HCT116 (cell line): ENCODE measurements at places on chromosomes 2 and 18.

DNA sequence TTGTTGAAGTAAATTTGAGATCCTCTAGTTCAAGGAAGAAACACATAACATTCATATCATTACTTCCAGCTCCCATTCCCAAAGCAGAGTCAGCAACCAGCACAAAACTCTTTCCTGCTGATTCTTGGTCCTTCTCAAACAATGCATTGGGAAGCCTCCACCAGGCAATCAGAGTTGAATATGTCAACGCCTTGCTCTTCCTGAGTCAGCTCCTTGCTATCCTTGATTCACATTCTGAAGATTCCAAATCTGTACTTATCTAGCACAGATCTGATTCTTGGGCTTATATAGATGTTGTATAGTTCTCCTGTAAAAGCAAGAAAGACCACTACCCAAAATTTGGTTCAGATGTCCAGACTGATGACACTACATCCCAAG, 29.6 kb downstream of the CFAP210 start:
- no peak for DNase-seq

GRCh38 chr2:98935777-98936352, at the start of gene CRACDL:
Gene CRACDL (minus strand): TSS chr2:98936225. CDS start chr2:98846800, 89,425 bp downstream.
- no peak for DNase-seq

GRCh38 chr2:168200930-168201583, 46.3 kb downstream of the STK39 start:
- no peak for DNase-seq

DNA sequence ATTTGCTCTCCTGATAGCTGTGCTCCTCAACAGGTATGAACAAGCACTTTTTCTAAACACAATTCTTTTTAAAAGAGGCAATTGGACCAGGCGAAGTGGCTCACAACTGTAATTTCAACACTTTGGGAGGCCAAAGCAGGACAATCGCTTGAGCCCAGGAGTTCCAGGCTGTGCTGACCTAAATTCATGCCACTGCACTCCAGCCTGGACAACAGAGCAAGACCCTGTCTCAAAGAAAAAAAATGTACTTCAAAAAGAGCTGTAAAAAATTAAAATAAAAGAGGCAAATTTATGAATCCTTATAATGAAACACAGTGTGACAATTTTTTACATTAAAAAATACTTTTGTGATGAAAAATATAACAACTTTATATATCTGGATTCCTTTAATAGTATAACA, 1.8 kb upstream of the FAM124B start:
- no peak for DNase-seq

- DNase-seq: no peak
Observed at GRCh38 chr18:31583185-31583854, 8.4 kb upstream of the TTR start.

DNA sequence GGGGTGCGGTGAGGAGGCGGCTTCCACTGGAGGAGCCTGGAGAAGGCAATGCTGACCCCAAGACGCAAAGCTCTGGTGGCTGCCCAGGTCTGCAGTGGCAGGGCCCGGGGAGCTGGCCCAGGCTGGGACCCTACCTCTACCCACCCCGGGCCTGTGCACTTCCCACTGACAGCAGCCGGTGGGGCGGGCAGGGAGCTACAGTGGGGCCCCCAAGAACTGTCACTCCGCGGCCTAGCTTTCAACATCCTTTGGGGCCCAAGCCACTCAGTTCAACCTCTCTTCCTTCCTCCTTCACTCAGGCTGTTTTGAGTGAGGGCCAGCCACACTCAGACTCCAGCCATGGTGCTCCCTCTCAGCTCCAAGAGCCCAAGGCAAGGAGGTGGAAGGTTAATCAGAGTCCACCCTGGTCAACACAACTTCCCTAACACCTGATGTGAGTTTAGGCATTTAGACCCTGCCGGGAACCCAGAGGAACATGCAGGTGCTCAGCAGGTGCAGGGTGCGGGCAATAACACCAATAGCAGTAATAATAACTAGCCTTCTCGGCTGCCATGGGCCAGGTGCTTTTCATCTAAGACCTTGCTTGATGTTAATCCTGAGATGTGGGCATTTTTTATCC, 93.6 kb downstream of the ZFP36L2 start:
- DNase-seq: no peak

DNA sequence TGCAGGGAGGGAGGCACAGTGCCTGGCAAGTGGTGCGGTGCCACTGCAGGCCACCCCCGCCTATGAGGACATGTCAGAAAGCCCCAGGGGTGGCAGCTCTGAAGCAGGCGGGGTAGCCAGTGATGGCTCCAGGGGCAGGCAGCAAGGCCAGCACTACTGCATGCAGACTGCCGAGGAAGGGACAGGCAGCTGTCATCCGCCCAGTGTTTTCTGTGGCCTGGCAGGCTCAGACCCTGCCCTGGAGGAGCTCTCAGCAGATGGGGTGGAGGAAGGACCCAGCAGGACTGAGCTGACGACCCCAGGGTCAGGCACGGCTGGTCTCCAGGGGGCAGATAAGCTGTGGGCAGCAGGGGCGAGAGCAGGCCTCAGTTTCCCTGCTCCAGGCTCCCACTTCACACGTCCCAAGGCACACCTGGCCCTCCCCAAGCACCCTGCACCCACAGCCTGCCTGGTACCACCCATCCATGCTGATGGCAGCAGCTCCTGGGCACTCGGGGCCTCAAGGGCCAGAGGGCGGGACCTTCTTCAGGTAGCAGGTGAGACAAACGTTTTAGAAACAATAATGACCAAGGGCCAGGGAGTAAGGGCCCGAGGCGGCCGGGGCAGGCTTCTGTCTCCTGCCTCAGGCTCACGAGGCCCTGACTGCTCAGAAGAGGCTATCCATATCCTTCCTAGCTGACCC, 48.5 kb downstream of the HS6ST1 start:
- no peak for DNase-seq

DNA sequence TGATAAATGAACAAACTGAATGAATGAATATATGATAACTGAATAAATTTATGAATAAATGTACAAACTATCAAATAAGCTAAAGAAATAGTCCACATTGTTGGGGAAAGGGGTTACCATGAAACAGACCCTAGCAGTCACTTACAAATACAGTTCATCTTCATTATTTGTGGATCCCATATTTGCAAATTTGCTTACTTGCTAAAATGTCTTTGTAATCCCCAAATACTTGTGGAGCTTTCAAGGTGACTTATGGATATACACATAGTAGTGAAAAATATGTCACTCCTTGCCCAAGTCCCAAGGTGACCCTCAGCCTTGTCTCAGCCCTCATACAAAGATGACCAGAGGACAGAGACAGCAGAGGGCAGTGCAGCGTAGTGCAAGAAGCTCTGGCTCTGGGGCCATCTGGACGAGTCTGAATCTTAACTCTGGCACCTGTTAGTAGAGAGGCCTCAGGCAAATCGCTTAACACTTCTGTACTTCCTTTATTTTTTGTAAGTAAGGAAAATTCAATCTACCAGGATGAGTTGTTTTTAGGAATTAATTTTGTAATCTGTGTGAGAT, 3.1 kb downstream of the PAIP2B start:
- DNase-seq: peak; percentile 47

DNA sequence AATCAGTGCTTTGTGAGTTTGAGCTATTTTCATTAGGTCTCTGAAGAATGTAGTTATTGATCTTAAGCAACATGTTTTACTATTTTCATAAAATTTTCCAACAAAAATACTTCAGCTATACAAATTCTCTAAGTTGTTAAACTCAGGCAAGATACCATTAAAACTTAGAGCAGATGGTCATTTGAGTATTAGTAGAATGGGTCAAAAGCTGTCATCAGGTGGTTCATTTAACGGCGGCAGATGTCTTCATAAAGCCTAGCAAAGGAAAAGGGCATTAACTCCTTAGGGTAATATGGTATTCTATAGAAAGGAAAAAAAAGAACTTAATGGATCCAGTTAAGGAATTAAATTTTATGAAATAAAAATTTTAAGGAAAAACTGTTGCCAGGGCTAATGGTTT, 19.2 kb downstream of the MIB1 start:
- no peak for DNase-seq

GRCh38 chr18:22605736-22606135, 188.0 kb upstream of the CTAGE1 start:
- DNase-seq: no peak

- no peak for DNase-seq
Observed at GRCh38 chr18:79944746-79945117, 6.7 kb downstream of the SLC66A2 start.

GRCh38 chr2:112646102-112646719, 472 bp downstream of the SLC20A1 start:
- no peak for DNase-seq

DNA sequence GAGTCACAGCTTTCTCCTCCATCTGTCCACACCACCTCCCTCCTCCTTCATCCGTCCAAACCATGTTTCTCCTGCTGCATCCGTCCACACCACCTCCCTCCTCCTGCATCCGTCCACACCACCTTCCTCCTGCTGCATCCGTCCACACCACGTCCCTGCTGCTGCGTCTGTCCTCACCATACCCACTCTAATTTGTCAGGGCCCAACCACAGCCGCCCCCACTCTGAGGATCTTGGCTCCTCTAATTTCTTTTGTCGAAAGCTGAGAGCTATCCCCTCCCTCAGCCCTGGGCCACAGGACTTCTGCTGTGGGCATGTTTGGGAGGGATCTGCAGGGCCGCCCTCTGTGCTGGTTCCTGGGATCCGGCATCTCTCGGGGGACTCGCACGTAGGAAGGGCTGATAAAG, 67.4 kb downstream of the TPO start:
- no peak for DNase-seq

GRCh38 chr18:62413206-62413605, 88.1 kb downstream of the TNFRSF11A start:
- no peak for DNase-seq

DNA sequence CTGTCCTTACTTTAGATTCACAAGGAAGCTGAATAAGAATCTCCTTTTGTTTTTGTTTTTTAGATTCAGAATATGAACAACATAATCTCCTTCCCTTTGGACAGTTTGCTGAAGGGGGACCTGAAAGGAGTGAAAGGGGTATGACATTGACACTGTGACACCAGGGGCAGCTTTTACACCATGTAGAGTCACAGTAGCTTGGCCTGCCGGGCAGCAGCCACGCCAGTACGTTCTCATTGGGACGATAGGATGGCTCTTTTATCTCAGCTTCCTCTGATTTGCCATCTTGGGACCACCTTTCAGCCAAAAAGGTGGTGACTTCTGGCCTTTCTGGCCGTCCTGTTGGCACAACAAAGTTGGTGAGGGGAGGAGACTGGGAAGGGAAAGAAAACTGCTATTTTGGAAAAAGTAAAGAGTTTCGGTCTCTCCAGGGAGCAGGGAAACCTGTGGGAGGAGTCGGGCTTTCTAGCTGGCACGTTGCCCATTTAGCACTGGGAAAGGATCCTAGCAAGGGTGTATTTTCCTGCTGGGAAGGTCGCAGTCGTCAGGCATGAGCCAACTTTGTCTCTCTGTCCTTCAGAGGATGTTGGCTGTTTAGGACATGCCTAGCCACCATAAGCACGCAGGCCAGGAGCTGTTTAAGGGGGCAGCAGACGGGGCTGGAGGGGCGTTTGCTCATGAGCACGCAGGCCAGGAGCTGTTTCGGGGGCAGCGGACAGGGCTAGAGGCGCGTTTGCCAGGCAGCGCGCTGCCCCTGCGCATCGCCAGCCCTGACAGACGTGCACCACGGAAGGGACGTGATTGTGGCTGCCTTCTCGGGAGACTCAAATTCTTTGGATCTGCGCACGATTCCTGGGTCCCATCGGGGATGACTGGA, 104.6 kb downstream of the ITGB1BP1 start:
- DNase-seq: no peak

GRCh38 chr18:78129260-78129659, 850.4 kb upstream of the SALL3 start:
- no peak for DNase-seq

GRCh38 chr2:100237163-100237562, 85.1 kb downstream of the LONRF2 start:
- DNase-seq: no peak

- DNase-seq: no peak
Observed at GRCh38 chr2:117717072-117717471, 97.4 kb upstream of the DDX18 start.

DNA sequence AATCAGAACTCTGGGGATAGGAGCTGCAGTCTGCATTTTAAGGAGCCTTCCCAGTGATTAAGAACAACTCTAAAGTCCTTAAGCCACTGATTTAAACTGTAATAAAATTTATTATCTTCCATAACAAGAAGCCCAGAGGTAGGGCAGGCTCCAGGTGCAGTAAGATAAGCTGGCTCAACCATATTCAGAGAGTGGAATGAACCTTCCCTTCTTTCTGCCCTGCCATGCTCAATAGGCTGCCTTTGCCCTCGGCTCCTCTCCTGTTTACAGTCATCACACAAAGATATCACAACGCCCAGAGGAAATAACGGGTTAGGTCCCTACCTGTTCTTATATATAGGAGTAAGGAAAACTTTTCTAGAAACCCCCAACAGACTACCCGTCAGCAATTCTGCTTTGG, 90.5 kb upstream of the CDCA7 start:
- DNase-seq: no peak

GRCh38 chr2:39158351-39158750, 37.5 kb upstream of the SOS1 start:
- no peak for DNase-seq

- DNase-seq: no peak
Observed at GRCh38 chr2:121665504-121665903, 16.2 kb upstream of the CLASP1 start.

DNA sequence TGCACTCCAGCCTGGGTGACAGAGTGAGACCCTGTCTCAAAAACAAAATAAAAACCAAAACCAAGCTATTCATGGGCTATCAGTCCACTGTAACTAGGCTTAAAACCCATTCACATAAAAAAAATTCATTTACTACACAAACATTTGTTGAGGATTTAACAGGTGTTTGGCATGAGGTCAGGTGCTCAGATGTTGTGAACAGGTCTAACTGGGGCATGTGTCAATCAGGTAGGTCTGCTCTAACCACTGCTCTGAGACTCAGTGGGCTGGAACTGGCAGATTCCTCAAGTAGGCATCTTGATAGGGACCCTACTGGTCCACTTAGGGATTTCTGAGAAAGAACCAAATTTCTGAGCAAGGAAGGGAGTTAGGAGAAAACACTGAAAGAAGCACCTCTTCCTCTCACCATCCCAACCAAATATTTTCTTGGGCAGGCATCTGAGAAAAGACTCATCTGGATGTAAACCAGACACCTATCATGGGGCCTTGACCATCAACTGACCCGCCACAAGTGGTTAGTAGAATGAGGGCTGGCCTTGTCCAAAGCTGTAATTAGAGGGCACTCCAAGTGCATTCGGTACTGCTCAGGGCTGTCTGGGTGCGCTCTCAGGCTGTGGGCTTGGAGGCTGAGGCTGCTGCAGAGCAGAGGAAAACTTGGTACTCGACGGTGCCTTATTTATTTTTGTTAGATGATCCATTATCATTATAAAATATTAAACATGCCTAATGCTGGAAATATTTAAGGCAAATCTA, 33.9 kb downstream of the WIPF1 start:
- no peak for DNase-seq

GRCh38 chr2:113183703-113184102, 9.9 kb downstream of the PSD4 start:
- DNase-seq: no peak

DNA sequence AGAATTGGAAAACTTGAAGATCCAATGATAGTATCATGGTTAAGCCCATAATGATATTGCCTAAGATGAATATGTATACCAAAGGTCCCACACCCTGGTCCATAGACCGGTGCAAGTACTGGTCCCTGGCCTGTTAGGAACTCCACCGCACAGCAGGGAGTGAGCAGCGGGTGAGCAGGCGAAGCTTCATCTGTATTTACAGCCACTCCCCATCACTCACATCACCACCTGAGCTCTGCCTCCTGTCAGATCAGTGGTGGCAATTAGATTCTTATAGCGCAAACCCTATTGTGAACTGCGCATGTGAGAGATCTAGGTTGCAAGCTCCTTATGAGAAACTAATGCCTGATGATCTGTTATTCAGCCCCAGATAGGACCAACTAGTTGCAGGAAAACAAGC, 402.4 kb downstream of the EPHA4 start:
- no peak for DNase-seq

- DNase-seq: peak; percentile 19
Observed at GRCh38 chr2:46010925-46011490, 286.2 kb upstream of the EPAS1 start.
